ENCODE measurements at places on chromosomes 2 and 18.

- no peak for DNase-seq
Measured at GRCh38 chr2:65349863-65350262, 82.5 kb downstream of the SPRED2 start.

- DNase-seq: no peak
Measured at GRCh38 chr2:132623096-132623839, 46.7 kb downstream of the LYPD1 start.

GRCh38 chr2:107936433-107937359, 49.6 kb upstream of the SLC5A7 start:
- DNase-seq: no peak

GRCh38 chr2:130261970-130262760, 63.9 kb upstream of the TUBA3E start:
- DNase-seq: no peak

GRCh38 chr2:623130-623922, 53.9 kb downstream of the TMEM18 start:
- no peak for DNase-seq

Data from activated CD8-positive, alpha-beta memory T cell treated with anti-CD3 and anti-CD28 coated beads for 1 hour (primary cell).